Urinary bladder (tissue), 4 donors: ENCODE measurements at places on chromosomes 5 and 9. TPM values are rescaled to one million over a fixed set of nuclear protein-coding genes. Genes with fewer than 3 reads are reported as not detected.

Gene GADD45G
- 25.5 TPM for polyA plus RNA-seq

Gene CTSV
- polyA plus RNA-seq: 0.13 TPM

Gene PCDHB7
- 2.6 TPM for polyA plus RNA-seq

Gene C9orf50
- 0.28 TPM for polyA plus RNA-seq

DNA sequence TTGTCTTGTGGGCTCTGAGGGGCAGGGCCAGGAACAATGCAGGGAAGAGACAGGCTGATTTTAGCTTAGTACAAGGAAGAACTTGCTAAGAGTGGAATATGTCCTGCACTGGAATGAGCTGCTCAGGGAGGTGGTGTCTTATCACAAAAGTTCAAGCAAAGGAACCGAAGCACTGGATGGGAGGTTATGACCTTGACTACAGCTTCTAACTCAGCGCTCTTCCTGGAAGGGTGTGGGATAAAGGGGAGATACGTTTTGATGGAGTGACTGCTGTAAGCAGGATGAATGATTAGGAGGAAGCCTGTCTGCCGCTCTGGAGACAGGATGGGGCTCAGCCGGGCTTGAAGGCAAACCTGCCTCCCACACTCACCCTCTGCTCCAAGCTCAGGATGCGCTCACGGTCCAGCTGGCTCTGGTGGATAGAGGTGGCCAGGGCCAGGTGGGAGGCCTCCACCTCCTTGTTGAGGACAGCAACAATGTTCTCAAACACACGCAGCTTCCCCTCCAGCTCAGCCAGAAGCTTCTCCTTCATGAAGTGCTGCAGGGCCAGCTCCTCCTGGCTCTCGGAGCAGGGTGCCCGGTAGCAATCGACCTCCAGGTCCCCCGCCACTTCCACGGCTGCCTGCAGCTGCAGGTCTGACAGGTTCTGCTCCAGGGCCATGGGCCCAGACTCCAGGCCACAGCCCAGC is 13.5 kb downstream of the TRAF1 start:
- DNase-seq: no peak

GRCh38 chr5:2755076-2755680 is 3.7 kb upstream of the IRX2 start:
- DNase-seq: no peak

DNA sequence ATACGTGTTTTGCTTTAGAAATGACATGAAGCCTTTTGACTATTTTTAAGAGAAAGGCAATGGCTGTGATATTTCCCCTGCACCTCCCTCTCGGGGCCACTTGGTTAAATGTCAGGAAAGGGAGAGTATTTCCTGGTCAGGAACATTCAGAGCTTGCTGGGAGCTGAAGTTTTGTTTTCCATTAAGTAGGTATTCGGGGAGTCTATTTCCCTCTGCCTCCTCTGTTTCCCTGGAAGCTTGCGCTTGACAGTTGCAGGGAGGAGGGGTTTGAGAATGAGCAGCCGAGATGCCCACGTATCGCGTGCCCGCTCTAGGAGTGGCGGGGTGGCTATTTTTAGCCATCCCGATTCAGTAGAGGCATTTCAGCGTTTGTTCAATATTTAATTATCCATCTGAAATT is 6.7 kb downstream of the DAB2IP start:
- no peak for DNase-seq

DNA sequence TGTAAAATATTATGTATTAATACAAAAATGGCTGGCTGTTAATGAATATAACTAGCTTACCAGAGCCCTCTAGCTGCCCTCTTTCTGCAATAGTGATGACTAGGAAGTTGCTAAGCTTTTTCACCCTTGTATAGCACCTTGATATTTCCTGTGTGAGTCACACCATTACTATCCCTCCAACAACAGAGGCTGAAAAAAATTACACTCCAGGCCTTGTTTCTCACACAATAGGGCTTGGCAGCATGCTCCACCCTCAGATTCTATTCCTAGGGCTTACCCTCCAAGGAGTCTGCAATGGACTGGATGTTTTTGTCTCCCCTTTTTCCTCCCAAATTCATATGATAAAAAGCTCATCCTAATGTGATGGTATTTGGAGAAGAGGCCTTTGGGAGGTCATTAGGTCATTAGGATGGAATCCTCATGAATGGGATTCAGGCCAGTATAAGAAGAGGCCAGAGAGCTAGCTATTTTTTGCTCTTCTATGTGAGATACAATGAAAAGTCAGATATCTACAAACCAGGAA is 184.6 kb upstream of the MAP1B start:
- DNase-seq: no peak

- no peak for DNase-seq
Measured at GRCh38 chr5:104189031-104189430, 626.4 kb upstream of the NUDT12 start.

Gene PCDHGB4
- 2.4 TPM for polyA plus RNA-seq

DNA sequence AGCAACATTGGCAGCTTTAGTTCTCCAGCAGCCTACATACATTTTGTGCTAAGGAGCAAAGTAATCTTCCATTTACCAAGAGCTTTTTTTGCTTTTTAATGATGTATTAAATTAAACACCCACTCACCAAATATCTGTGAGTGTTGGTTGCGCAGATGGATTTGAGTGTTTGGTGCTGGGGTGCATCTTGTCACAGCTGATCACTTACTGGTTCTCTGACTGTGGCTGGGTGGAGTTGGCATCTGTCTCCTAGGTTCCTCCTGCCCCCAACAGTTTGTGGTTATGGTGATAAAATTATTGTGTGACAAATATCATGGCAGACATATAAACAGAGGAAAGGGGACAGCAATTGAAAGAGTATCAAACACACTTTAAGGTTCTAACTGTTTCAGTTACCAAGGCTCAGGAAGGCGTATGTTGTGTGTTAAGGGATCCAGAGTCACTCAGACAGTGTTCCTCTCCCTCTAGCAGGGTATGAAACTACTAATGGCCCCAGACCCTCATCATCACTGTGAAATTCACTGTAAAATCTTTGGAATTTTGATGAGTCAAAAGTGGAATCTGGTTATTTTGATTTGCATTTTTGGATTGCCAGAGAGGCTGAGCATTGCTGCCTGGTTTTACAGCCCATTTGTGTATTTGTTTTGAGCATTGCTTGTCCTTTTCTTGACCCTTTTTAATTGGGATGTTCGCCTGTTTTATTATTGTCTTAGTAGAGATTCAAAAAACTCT is 81.7 kb downstream of the PDE8B start:
- DNase-seq: no peak

- no peak for DNase-seq
Measured at GRCh38 chr5:31359839-31360238, 166.4 kb downstream of the CDH6 start.

DNA sequence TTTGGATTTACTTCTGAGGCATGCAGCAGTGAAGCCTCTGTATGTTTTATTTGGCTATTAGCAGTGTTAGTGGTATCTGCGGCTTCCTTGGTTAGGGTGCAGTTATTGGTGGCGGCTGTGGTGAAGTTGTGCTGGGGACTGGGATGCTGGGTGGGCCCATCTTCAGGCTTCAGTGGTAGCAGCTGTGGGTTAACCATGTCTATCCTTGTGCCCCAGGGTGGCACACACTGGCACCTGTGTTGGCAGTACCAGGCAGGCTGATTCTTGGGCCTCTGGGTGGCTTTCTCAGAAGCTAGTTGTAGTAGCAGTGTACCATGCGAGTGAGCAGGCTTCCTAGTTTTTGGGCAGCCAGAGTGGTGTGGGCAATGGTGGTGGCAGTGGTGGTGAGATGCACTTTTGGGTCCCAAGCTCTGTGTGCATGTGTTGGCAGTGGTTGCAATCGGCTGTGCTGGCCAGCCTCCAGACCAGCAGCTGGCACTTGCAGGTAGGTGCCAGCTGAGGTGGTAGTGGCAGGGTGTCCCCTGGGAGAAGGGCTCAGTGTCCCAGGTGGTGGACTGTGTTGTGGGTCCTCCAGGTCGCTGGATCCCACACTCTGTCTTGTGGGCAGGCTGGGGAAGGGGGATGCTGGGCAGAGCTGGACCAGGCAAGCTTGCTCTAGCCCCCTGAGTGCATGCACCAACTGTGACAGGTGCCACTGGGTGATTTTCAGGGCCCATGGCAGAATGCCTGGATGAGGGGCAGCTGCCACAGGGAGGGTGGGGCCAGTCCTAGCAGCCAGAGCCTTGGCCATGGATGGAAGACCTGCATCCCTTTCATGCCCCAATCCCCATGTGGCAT is 13.6 kb downstream of the AHRR start:
- DNase-seq: no peak

DNA sequence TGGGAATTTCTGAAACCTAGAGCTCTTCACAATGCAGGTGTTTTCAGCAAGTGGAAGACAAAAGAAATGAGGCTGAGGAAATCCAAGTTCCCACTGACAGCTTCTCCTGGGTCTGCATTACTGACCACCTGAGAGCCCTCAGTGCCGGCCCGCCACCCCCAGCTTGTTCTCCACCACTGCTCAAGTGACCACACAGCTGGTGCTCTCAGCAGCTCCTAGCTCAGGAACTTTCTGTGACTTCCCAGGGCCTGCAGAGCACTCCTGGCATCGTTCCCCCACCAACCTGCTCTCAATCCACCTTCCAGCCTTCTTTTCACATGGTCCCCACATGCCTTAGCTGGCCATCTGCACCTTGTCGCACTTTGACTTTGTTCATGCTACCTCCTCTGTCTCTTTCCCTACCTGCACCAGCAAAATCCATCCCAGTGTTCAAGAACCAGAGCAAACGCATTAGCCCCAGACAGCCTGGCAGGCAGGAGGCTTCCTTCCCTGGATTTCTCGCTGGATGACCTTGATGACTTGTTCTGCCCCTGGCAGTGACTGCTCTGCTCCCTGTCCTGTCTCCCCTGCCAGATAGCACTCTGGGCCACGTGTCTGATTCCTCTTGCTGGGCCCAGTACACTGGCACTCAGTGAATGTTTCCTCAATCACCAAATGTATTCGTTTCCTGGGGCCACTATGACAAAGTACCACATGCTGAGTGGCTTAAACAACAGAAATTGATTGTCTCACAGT is 35.1 kb upstream of the NANS start:
- DNase-seq: no peak

GRCh38 chr5:43215073-43215631 is 23.1 kb downstream of the NIM1K start:
- no peak for DNase-seq

DNA sequence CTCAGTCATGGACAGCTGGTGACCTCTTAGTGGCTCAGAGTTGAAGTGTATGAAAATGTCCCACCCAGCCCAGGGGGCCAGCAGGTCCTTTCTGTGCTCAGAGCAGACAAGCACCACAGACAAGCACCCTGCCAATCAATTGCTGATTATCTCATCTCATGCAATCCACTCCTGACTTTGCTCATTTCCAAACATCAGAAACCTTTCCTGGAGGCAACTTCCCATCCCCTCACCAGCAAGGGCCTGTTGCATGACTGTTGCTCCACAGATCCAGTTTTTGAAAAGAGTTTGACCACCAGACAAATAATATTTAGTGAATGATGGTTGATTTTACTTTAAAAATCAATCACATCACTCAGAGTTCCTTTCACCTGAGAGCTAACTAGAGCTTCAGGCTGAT is 397.3 kb upstream of the KLF4 start:
- DNase-seq: no peak

Gene PCDHGA10
- polyA plus RNA-seq: 1.6 TPM

Gene EIF4E1B
- polyA plus RNA-seq: not detected

DNA sequence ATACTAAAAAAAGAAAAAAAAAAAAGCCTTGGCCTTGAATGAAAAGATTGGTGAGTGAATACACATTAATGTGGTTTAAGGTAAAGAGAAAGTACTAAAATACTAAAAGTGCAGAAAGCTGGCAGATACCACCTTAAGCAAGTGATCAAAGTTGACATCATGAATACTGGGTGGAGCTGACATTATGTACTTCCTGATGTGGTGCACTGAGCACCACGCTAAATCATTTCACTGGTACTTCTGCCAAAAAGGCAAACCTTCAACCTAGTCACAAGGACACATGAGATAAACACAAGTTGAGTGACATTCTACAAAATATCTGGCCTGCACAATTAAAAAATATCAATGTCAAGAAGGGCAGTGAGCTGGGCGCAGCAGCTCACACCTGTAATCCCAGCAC is 33.8 kb upstream of the PANK3 start:
- DNase-seq: no peak

DNA sequence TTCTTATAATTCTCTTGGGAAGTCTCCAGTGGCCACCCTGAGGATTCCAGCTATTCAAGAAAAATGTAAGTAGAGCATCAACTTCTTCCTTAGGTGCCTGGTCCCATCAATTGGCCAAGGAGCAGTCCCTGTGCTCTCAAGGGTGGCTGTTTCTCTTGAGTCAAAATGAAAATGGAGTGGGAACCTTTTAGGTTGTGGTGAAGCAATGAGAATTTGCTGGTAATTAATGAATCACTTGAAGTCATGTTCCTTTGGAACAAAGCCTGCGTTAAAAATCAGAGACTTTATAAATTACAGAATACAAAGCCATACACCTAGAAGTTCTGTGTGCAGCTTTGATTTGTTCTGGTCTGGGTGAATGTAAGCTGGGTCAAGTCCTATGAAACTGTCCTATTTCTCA is 48.9 kb downstream of the IL31RA start:
- DNase-seq: no peak

Gene NCS1
- 83.9 TPM for polyA plus RNA-seq

DNA sequence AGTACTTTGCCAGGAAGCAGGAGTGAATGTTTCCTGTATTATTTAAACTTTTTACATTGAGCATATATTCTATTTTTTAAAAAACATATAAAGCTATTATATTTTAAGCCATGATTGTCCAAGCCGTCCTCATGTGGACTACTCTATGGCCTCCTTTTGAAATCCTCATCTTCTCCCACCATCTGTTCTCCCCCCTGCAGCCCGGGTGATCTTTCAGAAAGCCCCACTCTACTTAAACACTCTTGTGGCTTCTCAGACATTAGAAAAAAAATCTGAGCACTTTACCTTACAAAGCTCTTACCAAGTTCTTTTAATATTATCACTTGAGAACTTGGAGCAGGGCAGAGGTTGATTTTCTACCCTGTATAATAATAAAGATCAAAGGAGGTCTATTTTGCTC is 95.4 kb downstream of the CAVIN4 start:
- no peak for DNase-seq

DNA sequence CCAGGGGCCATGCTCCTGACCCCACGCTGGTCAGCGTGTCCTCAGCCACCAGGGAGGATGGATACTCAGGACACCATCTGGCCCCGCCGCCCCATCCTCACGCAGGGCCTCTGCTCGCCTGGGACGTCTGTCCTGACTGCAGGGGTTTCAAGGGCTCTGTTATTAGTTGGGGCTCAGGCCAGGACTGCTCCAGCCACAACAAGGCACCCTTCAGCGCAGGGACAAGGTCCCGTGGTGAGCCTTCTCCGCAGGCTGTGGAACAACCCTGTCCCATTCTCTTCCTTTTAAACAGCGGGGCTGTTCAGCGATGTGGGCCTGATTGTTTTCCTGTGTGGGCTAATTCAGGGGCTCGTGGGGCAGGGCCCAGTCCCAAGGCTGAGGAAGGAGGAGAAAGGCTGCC is 61.6 kb downstream of the SEMA4D start:
- DNase-seq: no peak

GRCh38 chr5:151036556-151036955 is 16.2 kb downstream of the GPX3 start:
- no peak for DNase-seq

Gene FAF2
- polyA plus RNA-seq: 21.0 TPM

DNA sequence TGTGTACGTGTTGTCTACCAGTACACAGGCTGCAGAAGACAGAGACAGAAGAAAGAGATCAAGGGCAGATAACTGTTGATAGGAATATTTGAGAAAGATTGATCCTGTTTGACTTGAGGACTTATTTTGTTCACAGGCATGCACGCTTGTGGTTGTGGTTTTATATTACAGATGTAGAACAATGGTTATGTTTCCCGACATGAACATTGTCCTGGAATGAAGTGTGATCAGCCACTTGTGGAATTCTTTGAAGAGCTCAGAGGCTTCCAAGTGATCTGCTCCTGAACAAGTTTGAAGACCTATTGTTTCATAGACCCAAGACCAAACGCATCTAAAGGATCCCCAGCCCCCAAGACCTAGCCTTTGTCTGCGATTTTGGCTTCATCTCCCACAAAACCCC is 13.7 kb downstream of the TEX53 start:
- DNase-seq: no peak

Gene C9
- polyA plus RNA-seq: 0.47 TPM

Gene GABRP
- polyA plus RNA-seq: 0.06 TPM
